Caco-2 (cell line): ENCODE measurements at places on chromosomes 3 and 15. TPM values are rescaled to one million over a fixed set of nuclear protein-coding genes. Genes with fewer than 3 reads are reported as not detected.

DNA sequence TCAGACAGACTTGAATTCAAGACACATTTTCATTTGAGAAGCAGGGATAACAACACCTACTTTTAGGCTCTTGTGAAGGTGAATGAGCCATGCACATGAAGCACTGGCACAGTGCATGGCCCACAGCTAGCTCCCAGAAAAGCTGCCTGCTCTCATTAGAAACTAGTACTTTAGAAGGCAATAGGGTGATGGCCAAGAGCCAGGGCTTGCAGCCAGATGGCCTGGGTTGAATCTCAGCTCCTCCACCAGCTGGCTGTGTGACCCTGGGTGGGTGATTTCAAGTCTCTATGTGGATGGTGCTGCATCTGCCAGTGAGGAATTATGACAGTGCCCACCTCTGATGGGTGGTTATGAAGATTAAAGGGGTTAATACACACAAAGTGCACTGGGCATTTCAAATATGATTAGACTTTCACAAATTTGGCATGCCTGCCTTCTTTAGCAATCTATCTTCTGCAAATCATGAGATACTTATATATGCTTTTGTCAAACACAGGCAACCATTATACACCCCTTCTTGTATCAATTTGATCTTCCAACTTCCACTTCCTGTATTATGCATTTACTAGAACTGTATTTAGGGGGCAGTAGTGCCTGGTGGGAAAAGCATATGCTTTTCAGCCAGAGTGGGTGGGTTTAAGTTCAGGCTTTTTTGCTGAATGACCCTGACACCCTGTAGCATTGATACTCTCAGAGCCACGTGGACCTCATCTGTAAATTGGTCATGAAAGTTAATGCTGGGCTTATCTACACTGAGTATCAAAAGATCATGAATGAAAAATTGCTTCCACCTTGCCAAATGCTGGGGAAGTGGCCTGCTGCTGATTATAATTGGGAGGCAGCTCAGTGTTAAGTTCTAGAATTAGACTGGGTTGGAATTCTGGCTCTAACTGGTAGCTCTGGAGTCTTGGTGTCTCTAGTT is 34.7 kb upstream of the RBP1 start:
- DNase-seq: no peak

GRCh38 chr3:122497425-122497824 is 17.3 kb downstream of the KPNA1 start:
- no peak for DNase-seq

GRCh38 chr3:37762698-37763097 is 99.0 kb upstream of the CTDSPL start:
- no peak for DNase-seq

DNA sequence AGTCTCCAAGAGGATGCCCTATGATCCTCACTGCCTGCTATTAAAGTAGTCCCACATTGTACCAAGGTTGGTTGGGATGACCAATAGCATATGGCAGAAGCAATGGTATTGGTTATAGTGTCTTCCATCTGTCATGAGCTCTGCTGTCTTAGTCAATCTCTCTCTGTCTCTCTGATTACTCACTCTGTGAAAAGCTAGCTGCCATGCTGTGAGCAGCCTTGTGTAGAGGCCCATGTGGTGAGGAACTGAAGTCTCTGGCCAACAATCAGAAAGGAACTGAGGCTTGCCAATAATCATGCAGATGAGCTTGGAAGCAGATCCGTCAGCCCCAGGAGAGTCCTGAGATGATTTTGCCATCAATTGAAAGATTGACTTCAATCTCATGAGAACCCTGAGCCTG is 60.3 kb upstream of the CFAP161 start:
- DNase-seq: no peak

DNA sequence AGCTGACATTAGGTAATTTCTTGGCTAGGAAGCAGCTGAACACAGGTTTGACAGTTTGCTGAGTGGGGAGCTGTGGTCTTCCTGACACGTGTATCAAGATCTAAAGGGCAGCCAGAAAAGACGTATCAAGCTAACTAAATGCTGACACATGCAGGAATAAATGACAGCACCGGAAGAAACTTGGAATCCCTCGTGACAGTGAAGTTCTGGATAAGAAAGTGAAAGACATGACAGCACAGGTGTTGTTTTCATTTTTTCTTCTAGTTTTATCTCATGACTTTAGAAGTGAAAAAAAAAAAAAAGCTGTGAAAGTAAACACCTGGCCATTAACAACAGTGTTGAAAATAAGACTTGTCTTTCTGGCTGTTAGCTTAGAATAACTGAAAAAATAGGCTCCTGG is 48.7 kb downstream of the FGF7 start:
- DNase-seq: no peak

DNA sequence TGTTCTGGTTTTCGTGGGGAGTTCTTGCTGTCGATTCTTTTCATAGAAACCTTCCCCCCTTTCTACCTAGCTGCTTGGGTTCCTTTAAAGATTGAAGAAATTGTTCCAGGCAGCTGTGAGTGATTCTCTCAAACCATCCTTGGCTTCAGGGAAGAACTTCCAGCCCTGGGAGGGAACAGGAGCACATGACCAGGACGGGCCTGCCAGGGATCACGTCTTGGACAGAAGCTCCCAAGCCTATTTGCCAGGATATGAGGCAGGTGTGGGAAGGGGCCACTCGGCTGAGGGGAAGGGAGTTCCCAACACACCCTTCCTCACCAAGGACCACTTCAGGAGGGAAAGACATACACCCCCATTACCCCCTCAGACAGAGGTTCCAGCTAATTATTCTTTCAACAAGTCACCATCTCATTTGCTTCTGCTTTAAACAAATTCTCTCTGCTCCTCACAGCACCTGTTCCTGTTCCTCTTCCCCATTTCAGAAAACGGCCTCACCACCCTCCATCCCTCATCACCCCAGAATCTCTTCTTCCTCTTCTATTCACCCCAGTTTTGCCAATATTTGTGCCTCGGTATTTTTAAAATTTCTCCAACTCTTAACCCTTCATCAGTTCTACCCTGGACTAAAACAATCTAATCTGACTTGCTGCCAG is 62.5 kb downstream of the WHAMM start:
- no peak for DNase-seq

DNA sequence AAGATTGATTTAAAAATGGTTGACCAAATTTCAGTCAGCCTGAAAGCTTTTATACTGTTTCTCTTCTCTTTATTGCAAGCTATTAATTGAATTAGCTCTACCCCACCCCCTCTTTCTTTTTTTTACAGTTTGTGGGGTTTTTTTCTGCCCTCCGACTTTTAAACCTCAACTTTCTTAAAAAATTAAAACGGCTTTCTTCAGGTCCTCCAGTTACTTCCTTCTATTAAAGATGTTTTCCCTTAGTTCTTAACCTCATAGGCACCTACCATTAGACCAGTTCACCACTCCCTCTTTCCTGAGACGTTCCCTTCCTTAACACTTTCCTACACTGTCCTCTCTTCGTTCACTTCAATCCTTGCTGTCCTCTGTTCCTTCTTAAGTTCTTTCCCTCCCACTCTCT is 52.4 kb downstream of the ATP8B4 start:
- DNase-seq: no peak

Gene THAP10
- 1.7 and 1.9 TPM in 2 replicates for total RNA-seq

Gene MOBP
- total RNA-seq: 0.27 and 0.60 TPM in 2 replicates

GRCh38 chr3:179181021-179181472 is 32.9 kb downstream of the PIK3CA start:
- no peak for DNase-seq

Gene PCLAF
- 93.7 and 96.9 TPM in 2 replicates for total RNA-seq

Gene PPP1R14D
- total RNA-seq: 0.43 TPM in 1 of 2 replicates, not detected in the other

Gene TMCO5A
- not detected in 2 replicates for total RNA-seq

Gene IQCF2
- not detected in 2 replicates for total RNA-seq

- DNase-seq: no peak
Observed at GRCh38 chr15:29046977-29047376, 161.2 kb downstream of the APBA2 start.

GRCh38 chr3:139987908-139988307 is 52.9 kb downstream of the CLSTN2 start:
- DNase-seq: no peak

DNA sequence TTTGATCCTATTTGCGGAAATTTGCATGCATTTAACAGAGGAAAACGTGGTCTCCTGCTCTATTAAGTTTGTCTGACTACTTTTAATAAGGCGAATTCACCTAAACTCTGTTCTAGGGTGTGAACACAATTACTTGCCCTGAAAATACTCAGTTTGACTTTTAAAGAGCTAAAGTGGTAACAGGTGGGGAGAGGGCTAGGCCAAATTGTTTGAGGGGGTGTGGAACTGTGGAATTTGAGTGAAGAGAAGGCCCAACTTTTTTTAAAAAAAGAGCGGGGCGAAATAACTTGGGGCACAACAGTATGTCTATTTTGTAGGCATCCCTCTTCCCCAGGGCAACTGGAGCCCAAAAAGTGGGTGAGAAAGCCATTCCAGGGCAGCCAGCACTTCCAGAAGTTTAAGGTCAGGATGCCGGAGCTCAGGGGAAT is 580 bp upstream of the FXR1 start:
- no peak for DNase-seq

- no peak for DNase-seq
Observed at GRCh38 chr15:92571824-92572223, 83.8 kb downstream of the FAM174B start.

Gene NME9
- not detected in 2 replicates for total RNA-seq

GRCh38 chr3:131655070-131655690 is 152.4 kb upstream of the MRPL3 start:
- no peak for DNase-seq

GRCh38 chr3:17074559-17074958 is 189.8 kb downstream of the PLCL2 start:
- DNase-seq: no peak

DNA sequence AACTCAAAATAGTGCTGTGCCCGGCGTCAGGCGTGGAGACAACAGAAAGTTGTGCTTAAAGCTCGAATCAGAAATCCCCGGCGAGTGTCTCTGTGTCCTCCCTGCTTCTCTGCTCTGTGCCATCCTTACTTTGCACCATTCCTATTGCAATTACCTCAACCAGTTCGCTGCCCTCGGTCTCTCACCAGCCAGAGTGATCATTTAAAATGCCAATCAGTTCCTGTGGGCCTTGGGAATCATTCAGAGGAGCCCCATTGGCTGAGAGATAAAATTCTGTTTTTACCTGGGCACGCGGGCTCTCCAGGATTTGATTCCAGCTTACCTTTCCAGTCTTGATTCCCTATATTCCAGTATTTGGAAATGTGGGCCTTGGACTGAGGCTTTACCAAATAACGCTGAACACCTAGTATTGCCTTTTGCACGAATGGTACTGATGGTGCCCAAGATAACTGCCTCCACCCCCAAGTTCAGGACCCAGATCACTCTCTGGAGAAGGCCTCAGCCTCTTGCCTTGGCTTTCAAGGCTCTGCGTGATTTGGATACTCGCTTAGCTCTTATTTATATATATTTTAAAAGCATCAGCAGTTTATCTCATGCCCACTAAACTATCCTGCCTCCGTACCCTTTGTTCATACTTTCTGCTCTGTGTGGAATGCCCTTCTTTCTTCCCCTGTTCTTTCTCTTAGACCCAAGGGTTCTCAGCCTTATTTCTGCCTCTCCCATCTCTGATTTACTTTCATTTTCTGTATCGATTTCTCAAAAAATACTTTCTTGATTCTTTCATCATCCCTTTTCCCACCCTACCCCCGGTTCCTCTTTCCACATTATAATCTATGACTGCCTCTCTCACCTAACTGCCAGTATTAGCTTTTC is 863 bp downstream of the PSMA4 start:
- no peak for DNase-seq

Gene TP63
- 0.77 and 1.2 TPM in 2 replicates for total RNA-seq

DNA sequence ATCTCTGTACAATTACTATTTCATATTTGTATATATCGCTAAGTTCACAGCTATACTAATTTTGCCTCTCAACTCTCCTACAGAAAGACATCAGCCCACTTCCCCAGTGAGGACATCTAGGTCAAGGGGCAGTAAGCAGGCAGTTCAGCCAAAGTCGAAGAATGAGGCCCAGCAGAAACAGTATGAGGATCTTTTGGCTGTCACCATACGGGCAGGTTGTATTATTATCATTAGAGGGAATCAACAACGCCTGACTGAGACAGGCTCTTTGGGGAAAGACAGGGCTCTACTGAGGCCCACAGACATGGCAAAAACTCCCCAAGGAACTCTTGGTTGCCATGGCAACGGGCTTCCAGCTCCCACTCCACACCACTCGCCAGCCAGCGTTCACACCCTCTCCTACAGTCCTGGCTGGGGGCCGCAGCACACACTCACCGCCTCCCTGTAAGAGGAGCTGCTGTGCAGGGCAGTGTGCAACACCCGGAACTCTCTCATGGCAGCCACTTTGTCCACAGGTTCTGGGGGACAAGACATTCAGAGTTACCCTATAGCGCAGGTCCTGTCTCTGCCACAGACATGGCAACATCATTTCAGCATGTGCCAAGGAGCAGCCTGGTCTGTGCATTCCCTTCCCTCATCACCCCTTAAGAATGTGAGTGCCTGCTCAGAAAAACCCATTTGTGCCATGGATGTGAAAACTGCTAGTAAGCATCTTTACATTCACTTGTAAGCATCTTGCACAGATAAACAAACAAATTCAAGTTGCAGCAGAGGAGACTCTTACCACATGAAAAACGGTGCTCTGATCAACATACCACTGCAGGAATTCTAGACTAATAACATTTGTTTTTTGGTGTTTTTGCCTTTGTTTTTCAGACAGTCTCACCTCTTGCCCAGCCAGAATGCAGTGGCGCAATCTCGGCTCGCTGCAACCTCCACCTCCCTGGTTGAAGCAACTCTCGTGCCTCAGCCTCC is 8.8 kb downstream of the UBL7 start:
- DNase-seq: no peak

GRCh38 chr15:100131321-100132224 is 210.2 kb downstream of the ADAMTS17 start:
- no peak for DNase-seq
